T-helper 2 cell treated with Interferon-gamma antibody and Interleukin-4, amounts not matched to agents 5 μg/mL and 100 μg/mL, for 36 hours (primary cell): ENCODE measurements at places on chromosomes 4 and X.

GRCh38 chrX:13376857-13377549 is 57.1 kb upstream of the ATXN3L start:
- no peaks in the 10 kb centered on the region for H3K36me3 ChIP-seq
- no peak overlapping the region for H3K27ac ChIP-seq
- H3K27me3 ChIP-seq = no peaks in the 10 kb centered on the region

GRCh38 chrX:38961936-38962335 is 160.7 kb downstream of the MID1IP1 start:
- DNase-seq = no peak
- H3K27me3 ChIP-seq = no peaks in the 10 kb centered on the region
- H3K27ac ChIP-seq = no peak overlapping the region
- H3K4me1 ChIP-seq = no peaks in the 10 kb centered on the region
- H3K4me3 ChIP-seq = no peak overlapping the region
- H3K36me3 ChIP-seq = no peaks in the 10 kb centered on the region

- DNase-seq = no peak
- no peak overlapping the region for H3K4me3 ChIP-seq
- H3K4me1 ChIP-seq = no peaks in the 10 kb centered on the region
- H3K27ac ChIP-seq = no peak overlapping the region
Observed at GRCh38 chr4:100574607-100575006, 56.8 kb upstream of the EMCN start.

DNA sequence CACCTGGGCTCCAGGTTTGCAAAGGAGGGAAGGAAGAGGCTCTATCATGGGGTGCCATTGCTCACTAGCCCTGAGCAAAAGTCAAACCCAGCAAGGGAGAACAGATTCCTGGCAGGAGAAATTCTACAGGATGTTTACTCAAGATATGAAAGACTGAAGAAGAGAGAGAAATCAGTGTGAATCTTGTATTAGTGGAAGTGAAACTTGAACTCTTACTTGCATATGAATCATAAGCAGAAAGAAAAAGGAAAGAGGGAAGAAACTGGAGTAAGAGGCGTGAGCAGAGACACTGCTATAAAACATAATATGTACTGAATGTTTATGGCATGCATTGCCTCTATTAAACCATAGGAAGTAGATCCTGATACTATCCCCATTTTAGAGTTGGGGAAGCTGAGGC is 60.9 kb downstream of the C4orf46 start:
- no peaks in the 10 kb centered on the region for H3K36me3 ChIP-seq
- no peak overlapping the region for H3K4me3 ChIP-seq
- H3K27me3 ChIP-seq = peaks cover 5% of the 10 kb centered on the region
- no peak for DNase-seq

DNA sequence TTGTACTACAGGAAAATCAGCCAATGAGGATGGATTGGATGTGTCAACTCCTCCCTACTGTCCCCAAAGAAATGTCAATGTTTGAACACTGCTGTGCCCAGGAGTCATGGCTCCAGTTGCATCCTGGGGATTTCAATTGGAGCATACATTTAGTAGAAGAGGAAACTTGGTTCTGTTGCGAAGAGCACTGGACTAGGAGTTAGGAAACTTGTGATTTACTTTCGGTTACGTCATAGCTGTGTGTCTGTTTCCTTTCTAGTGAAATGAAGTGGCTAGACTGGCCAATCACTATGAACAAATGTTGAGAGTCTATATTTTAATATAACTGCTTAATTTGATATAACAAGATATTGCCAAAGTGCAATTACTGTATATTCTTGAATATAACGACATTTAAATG is 35.2 kb downstream of the ARL9 start:
- DNase-seq = no peak
- H3K4me3 ChIP-seq = no peak overlapping the region
- no peak overlapping the region for H3K27ac ChIP-seq

GRCh38 chrX:136659174-136659573 is 11.2 kb downstream of the CD40LG start:
- peaks cover 90% of the 10 kb centered on the region for H3K36me3 ChIP-seq
- H3K4me3 ChIP-seq = peak overlapping the region; percentile 100
- H3K4me1 ChIP-seq = peaks cover 75% of the 10 kb centered on the region

- no peak overlapping the region for H3K27ac ChIP-seq
- no peak for DNase-seq
- H3K36me3 ChIP-seq = no peaks in the 10 kb centered on the region
Observed at GRCh38 chr4:150207871-150208270, 129.6 kb downstream of the DCLK2 start.

DNA sequence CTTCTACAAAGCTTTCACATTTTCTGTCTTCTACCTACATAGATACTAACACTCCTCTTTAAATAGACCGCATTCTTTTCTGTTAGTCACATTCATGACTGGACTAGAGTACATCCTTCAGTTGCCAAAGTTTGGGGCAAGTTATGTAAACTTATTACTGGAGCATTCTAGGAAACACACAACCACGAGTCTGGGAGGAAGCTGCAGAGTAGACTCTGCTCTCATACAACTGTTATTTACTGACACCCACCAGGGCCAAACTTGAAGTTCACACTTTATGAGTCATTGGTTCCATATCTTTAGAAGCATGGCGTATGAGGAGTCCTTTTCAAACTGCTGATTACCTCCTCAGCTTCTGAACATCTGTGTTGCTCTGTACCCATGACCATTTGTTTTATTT is 87.0 kb downstream of the RNF150 start:
- no peak for DNase-seq
- no peak overlapping the region for H3K27ac ChIP-seq
- H3K27me3 ChIP-seq = no peaks in the 10 kb centered on the region
- H3K4me3 ChIP-seq = no peak overlapping the region

- H3K27ac ChIP-seq = no peak overlapping the region
- no peaks in the 10 kb centered on the region for H3K4me1 ChIP-seq
- no peak overlapping the region for H3K4me3 ChIP-seq
- DNase-seq = no peak
- H3K27me3 ChIP-seq = peaks cover 2% of the 10 kb centered on the region
Observed at GRCh38 chrX:40778861-40779575, 43.7 kb upstream of the MED14 start.

GRCh38 chr4:37528166-37528885 is 157.8 kb downstream of the RELL1 start:
- H3K27ac ChIP-seq = no peak overlapping the region

GRCh38 chr4:21011106-21011505 is 310.8 kb downstream of the PACRGL start:
- no peaks in the 10 kb centered on the region for H3K36me3 ChIP-seq
- H3K27me3 ChIP-seq = no peaks in the 10 kb centered on the region
- no peaks in the 10 kb centered on the region for H3K4me1 ChIP-seq
- no peak for DNase-seq
- no peak overlapping the region for H3K27ac ChIP-seq

- no peak overlapping the region for H3K27ac ChIP-seq
- peaks cover 7% of the 10 kb centered on the region for H3K36me3 ChIP-seq
- H3K4me1 ChIP-seq = no peaks in the 10 kb centered on the region
- no peak overlapping the region for H3K4me3 ChIP-seq
Observed at GRCh38 chr4:4308800-4309441, 18.9 kb downstream of the ZBTB49 start.

- no peaks in the 10 kb centered on the region for H3K4me1 ChIP-seq
- no peaks in the 10 kb centered on the region for H3K36me3 ChIP-seq
- H3K4me3 ChIP-seq = no peak overlapping the region
- peaks cover 53% of the 10 kb centered on the region for H3K27me3 ChIP-seq
- no peak overlapping the region for H3K27ac ChIP-seq
Observed at GRCh38 chr4:168628251-168628650, 131.4 kb downstream of the PALLD start.

GRCh38 chrX:41337140-41337539 is 3.2 kb downstream of the DDX3X start:
- H3K27ac ChIP-seq = peak overlapping the region; percentile 60
- H3K4me3 ChIP-seq = peak overlapping the region; percentile 92
- peaks cover 3% of the 10 kb centered on the region for H3K27me3 ChIP-seq
- no peak for DNase-seq
- peaks cover 33% of the 10 kb centered on the region for H3K4me1 ChIP-seq

GRCh38 chr4:11813951-11814446 is 385.3 kb upstream of the HS3ST1 start:
- H3K27ac ChIP-seq = no peak overlapping the region
- no peaks in the 10 kb centered on the region for H3K36me3 ChIP-seq
- no peak for DNase-seq
- no peaks in the 10 kb centered on the region for H3K4me1 ChIP-seq

DNA sequence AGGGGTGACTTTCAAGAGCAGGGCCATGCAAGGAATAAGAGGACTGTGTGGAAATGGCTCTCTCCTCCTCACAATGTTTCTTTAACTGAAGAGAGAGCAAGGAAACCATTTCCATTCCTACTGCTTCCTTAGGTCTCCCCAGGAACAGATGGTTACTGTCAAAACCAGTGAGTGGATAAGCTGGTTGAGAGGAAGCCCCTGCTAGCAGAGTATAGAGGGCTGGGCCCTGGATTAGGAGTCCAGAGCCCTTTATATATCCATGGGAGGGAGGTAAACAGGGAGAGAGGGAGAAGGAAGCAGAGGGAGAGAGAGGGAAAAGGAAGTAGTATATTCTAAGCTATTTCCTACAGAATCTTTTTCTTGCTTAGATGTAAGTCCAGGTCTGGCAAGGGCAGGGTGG is 43.8 kb upstream of the LAS1L start:
- no peaks in the 10 kb centered on the region for H3K36me3 ChIP-seq
- no peak for DNase-seq
- H3K27me3 ChIP-seq = peaks cover 2% of the 10 kb centered on the region
- peaks cover 7% of the 10 kb centered on the region for H3K4me1 ChIP-seq

DNA sequence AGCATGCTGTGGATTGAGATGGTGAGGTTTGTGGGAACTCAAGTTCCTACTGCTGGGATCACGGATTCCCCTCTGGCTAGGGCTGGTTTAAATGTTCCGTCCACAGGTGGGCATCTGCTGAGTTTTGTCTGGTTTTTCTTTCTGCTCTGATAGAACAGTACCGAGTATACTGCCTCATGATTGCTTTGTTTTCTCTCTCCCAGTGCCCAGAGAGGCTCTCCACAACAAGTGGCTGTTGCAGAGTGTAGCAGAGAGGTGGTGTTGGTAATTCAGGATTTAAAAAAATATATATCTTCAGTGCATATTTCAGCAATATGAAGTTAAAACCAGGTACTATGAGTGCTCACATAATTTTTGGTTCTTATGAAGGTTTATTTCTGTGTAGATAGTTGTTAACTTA is 213.7 kb downstream of the TEX13C start:
- no peak for DNase-seq
- H3K36me3 ChIP-seq = no peaks in the 10 kb centered on the region
- H3K27me3 ChIP-seq = no peaks in the 10 kb centered on the region
- H3K4me1 ChIP-seq = no peaks in the 10 kb centered on the region

- peak overlapping the region; percentile 93 for H3K27ac ChIP-seq
- peaks cover 6% of the 10 kb centered on the region for H3K36me3 ChIP-seq
- H3K27me3 ChIP-seq = no peaks in the 10 kb centered on the region
- peaks cover 47% of the 10 kb centered on the region for H3K4me1 ChIP-seq
Observed at GRCh38 chrX:12997906-12998687, 23.2 kb downstream of the TMSB4X start.

GRCh38 chr4:102247041-102247440 is 98.2 kb downstream of the SLC39A8 start:
- no peaks in the 10 kb centered on the region for H3K27me3 ChIP-seq
- no peaks in the 10 kb centered on the region for H3K4me1 ChIP-seq
- no peak overlapping the region for H3K27ac ChIP-seq

- no peaks in the 10 kb centered on the region for H3K27me3 ChIP-seq
- DNase-seq = no peak
- H3K4me1 ChIP-seq = no peaks in the 10 kb centered on the region
- H3K4me3 ChIP-seq = no peak overlapping the region
- H3K27ac ChIP-seq = no peak overlapping the region
- no peaks in the 10 kb centered on the region for H3K36me3 ChIP-seq
Observed at GRCh38 chrX:42776195-42776594, 1.8 kb downstream of the PPP1R2C start.

DNA sequence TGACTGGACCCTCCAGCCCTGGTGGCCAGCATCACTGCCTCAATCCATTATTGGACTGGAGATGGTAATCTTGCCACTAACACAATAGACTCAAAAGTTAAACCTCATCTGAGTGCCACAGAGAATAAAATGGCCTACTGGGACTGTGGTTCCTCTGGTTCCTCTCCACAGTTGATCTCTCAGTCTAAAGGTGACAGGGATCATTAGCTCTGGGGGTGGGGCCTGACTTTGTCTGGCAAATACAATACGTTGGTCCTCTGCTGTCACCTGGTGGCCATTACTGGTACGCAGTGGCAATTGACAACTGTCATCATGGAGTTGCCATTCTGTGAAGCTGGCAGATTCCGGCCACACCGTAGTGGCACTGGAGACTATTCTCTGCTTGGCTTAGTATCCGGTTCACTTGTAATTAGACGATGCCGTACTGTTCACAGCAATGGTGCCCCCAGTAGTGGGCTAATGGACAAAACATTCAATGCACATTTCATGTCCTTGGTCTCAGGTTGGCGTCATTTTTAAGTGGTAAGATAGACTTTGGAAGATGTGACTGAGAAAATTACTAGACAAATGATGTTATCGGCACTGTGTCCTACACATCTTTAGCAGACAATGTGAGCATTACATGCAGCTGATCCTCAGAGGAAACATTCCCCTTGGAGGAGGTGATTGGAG is 6.7 kb downstream of the FGFBP2 start:
- DNase-seq = peak; percentile 64
- H3K4me3 ChIP-seq = no peak overlapping the region
- H3K4me1 ChIP-seq = peaks cover 4% of the 10 kb centered on the region
- H3K27ac ChIP-seq = no peak overlapping the region
- H3K27me3 ChIP-seq = peaks cover 12% of the 10 kb centered on the region

DNA sequence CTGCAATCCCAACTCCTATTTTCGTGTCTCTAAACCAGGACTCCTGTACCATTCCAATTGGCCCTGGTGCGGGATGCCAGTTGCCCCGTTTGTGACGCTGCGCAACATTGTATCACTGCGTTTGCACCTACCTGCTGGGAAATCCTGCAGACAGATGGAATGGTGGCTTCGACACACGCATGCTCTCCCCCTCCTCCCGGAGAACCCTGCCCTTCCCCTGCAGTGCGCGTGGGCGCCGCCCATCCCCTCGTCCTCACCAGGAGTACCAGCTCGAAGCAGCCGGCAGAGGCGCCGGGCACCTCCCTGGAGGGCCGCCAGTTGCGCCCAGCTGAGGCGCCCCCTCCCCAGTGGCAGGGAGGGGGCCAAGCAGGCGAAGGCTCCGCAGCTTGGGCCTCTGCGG is 1.4 kb downstream of the DGKK start:
- no peak overlapping the region for H3K27ac ChIP-seq
- no peaks in the 10 kb centered on the region for H3K36me3 ChIP-seq

DNA sequence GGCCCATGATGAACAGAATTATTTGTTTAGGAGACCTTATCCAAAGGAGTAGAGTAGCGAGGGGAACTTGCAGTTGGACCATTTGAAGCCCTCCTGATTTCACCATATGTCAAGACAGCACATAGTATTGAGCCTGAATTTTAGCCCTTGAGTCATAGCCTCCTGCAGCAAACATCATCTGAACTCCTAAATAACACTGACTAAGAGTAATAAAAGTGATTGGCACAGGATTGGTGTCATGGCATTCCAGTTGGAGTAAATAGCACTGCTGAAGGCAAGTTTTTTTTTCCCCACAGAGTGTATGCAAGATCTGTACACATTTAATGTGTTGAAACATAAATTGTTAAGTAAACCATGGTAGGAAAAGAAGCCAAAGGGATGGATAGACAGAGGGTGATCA is 89.0 kb downstream of the COMMD8 start:
- no peak for DNase-seq
- H3K27ac ChIP-seq = no peak overlapping the region
- no peaks in the 10 kb centered on the region for H3K36me3 ChIP-seq
- no peaks in the 10 kb centered on the region for H3K27me3 ChIP-seq
- no peaks in the 10 kb centered on the region for H3K4me1 ChIP-seq
- no peak overlapping the region for H3K4me3 ChIP-seq

GRCh38 chr4:54586320-54586955 is 71.3 kb upstream of the KIT start:
- DNase-seq = no peak
- H3K4me1 ChIP-seq = no peaks in the 10 kb centered on the region
- H3K27me3 ChIP-seq = peaks cover 5% of the 10 kb centered on the region
- no peaks in the 10 kb centered on the region for H3K36me3 ChIP-seq
- H3K4me3 ChIP-seq = no peak overlapping the region
